Activated CD4-positive, CD25-positive, alpha-beta regulatory T cell treated with anti-CD3 and anti-CD28 coated beads, Interleukin-2, amount 50 U/mL, for 16 hours (primary cell): ENCODE measurements at places on chromosomes 11 and 22.

- no peak for DNase-seq
These were observed 3.8 kb downstream of the COA4 start for GRCh38 chr11:73872749-73873357.

GRCh38 chr22:46390652-46391301 lies 55.3 kb downstream of the TRMU start:
- no peak for DNase-seq

DNA sequence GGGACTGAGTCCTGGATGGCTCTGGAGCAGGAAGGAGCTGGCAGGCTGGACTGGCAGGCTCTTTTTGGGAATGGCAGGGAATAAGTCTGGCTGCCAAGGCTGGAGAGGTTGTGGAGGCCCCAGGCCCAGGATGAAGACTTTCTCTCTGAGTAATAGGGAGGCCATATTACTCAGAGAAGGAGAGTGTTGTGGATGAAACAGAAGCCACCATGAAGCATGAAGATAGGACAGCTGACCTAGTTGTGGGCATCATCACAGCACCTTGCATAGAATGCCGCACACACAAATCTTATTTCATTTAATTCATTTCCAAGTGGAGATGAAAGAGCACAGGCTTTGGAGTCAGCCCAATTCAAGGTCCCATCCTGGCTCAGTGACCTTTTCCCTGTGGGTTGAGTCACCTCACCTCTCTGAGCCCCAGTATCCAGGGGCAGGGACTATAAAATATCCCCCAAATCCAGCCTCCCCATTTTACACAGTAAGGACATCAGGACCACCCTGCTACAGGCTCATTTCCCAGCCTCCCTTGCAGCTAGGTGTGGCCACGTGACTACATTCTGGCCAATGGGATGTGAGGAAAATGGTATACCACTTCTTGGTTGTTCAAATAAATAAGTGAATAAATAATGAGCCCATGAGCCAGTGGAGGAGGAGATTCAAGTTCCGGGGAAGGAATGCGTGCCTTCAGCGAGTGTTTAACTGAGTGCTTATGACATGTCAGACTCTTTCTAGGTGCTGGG lies 9.4 kb downstream of the CYTH4 start:
- no peak for DNase-seq

- DNase-seq, result no peak
These were observed 40.4 kb downstream of the DRG1 start for GRCh38 chr22:31439808-31440207.

DNA sequence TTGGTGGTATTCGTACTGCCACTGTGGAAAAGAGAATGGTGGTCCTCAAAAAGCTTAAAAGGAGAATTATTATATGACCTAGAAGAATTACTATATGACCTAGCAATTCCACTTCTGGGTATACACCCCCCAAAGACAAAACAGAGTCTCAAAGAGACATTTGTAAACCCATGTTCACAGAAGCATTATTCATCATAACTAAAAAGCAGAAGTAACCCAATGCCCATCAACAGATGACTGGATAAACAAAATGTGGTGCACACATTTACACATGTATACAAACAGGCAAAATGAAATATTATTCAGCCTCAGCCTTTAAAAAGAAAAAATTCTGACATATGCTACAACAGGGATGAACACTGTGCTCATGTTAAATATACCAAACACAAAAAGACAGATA lies 89.4 kb downstream of the ARHGAP32 start:
- DNase-seq, result no peak

DNA sequence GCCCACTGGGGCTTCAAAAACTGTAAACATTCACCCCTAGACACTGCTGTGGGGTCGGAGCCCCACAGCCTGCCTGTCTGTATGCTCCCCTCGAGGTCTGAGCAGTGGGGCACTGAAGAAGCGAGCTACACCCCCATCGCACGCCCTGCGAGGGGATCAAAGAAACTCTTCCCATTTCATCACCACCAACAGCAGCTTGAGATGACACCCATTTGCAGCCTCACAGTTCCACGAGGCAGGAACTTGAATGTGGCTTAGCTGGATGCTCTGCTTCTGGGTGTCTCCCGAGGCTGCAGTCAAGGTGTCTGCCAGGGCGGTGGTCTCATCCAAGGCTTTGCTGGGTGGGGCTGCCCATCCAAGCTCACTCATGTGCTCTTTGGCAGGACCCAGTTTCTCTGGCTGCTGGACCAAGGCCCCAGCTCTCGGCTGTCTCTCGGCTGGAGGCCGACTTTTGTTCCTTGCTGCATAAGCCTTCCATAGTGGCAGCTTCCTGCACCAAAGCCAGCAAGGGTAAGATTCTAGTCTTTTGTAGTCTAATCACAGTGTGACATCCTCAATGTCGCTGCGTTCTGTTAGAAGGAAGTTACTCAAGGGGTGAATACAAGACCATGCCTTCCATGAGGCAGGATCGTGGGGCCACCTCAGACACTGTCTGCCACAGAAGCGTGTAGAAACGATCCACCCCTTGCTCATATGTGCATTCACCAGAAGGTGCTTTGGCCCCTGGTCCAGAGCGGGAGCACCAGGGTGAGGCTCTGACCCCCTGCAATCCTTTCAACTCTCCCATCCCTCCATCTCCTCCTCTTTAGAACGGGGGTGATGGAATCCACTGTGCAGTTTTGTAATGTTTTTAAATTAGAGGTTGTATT lies 46.2 kb upstream of the SEPTIN5 start:
- DNase-seq, result no peak

- DNase-seq, result no peak
These were observed 1.7 kb upstream of the GAB2 start for GRCh38 chr11:78419327-78419726.

DNA sequence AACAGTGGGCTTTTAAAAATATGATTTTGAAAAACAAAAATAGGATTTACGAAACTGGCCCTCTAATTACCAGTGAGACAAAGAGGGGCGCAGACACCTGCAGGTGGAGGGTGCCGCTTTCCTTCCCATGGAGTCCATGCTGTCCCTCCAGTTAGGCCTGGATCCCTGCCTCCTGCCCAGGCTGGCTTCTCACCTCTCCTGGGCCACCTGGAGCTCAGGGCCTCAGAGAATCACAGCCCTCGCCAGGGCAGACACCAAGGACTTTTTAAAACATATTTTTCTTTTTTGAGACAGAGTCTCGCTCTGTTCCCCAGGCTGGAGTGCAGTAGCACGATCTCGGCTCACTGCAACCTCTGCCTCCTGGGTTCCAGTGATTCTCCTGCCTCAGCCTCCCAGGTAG lies 1437.2 kb downstream of the TBC1D22A start:
- no peak for DNase-seq

DNA sequence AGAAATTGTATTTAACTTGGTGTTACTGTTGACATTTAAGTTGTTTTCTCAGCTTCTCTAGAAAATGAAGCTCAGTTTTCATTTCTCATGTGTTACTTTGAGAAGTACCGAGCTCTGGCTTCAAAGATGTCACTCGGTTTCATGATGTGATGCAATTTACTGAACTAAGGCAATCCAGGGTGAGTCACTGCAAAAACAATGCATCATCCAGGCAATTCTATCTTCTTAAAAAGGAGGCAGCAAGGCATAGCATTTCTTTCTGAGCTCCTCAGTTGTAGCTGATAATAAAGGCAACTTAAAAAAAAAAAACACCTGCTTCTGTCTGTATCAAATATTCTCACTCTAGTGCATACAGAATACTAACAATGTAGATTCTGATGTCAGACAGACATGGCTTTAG lies 91.1 kb upstream of the KCNA4 start:
- DNase-seq, result no peak

- no peak for DNase-seq
These were observed 39.2 kb downstream of the HEPHL1 start for GRCh38 chr11:94060401-94060800.

GRCh38 chr11:44572884-44573283 lies 7.4 kb downstream of the CD82 start:
- no peak for DNase-seq

DNA sequence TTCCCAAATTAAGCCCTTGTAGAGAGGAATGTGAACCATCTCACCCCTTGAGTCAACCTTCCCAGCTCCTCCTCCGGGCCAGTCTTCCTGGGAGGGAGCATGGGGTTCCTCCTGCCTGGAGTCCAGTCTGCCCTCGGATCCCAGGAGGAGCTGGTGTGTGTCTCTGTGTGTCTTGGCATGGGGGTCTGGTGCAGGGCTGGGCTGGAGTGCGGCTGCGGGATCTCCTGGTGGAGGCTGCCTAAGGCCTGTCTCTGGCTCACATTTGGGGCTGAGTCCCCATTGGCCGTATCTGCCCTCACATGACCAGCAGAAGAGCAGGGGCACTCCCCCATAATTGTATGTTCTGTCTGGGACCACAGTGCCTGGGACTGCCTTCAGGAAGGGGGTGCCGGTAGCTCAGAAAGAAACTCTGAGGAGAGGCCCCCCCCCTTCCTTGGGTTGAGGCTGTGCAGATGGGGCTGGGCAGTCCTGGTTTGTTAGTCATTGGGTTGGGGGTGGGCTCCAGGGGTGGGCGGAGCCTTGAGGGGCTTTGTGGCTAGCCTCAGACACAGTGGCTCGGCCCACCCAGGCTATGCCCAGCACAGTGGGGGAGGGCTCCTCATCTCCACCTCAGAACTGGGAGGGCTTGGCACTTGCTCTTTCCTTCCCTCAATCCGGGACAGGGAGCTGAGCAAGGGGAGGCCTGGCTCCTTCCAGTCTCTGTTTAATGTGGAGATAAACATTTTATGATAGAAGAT lies 2.9 kb downstream of the C1QTNF5 start:
- DNase-seq, result no peak

GRCh38 chr11:86941871-86942599 lies 13.2 kb downstream of the FZD4 start:
- DNase-seq, result no peak

DNA sequence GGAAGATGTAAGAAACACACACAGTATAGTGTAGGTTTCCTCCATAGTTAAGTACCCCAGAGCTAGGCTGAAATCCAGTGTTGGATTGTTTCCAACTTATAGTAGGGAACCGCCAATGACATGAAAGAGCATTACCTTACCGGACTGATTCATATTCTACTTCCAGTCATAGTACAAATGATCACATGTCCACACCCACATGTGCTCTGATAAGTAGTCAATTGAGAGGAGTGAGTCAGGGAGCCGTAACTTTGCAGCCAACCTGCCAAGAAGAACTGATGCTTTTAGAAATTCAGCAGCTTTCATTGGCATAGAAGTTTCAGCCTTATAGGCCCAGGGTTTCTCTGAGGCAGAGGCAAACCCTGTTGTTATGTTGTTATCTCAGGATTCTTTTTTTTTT lies 240.6 kb downstream of the ETS1 start:
- no peak for DNase-seq

- no peak for DNase-seq
These were observed 197.0 kb upstream of the E2F8 start for GRCh38 chr11:19437760-19438159.

DNA sequence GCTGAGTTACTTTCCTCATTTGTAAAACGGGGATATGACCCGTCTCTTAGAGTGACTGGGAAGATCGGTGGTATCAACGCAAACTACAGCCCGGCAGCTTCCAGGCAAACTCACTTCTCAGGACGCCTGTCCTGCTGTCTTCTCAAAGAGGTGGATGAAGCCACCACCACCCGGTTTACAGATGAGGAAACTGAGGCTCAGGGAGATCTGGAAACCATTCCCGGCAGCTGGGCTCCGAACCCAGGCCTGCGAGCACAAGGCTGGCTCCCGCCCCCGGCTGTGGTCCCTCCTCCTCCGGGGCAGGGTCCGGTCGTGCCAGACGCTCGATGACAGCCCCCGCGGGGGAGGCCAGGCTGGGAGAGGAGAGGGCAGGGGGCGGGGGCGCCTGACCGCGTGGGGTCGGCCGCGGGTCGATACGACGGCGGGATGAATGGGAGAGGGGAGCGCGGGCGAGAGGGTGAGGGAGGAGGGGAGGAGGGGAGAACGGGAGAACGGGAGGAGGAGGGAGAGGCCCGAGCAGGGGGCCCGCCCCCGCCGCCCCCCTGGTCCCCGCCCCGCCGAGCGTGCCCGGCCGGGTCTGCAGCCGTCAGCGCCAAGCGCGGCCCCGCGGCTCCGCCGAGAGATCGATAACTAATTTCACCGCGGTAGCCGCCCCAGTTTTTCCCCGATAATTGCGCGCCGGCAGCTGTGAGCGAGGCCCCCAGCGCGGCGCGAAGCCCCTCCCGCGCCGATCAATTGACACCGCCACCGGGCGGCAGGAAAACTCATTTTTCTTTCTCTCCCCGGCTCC lies 14.0 kb downstream of the IGLL1 start:
- no peak for DNase-seq

GRCh38 chr22:46045459-46046298 lies 68.7 kb upstream of the WNT7B start:
- no peak for DNase-seq

DNA sequence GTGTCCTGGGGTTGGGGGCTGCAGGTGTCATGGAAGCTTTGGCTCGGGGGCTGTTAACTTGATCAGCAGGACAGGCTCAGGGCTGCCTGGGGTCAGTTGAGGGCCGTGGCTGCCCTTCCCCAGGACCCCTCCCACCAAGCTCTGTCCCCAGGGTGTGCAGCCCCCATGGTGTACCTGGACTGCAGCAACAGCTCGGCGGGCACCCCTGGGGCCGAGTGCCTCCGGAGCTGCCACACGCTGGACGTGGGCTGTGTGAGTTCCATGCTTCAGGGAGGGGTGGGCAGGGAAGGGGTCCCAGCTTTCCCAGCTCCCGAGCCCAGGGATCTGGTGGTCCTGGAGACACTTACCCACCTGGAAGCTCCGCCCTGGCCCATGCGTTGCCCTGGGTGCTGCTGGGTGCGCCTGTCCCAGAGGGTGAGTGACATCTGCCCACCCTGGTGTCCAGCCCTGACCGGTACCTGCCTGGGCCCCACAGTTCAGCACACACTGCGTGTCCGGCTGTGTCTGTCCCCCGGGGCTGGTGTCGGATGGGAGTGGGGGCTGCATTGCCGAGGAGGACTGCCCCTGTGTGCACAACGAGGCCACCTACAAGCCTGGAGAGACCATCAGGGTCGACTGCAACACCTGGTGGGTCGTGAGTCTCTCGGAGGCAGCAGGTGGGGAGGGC lies 11.3 kb downstream of the MUC5B start:
- no peak for DNase-seq

GRCh38 chr11:14541192-14541947 lies 21.2 kb upstream of the PSMA1 start:
- DNase-seq, result no peak

DNA sequence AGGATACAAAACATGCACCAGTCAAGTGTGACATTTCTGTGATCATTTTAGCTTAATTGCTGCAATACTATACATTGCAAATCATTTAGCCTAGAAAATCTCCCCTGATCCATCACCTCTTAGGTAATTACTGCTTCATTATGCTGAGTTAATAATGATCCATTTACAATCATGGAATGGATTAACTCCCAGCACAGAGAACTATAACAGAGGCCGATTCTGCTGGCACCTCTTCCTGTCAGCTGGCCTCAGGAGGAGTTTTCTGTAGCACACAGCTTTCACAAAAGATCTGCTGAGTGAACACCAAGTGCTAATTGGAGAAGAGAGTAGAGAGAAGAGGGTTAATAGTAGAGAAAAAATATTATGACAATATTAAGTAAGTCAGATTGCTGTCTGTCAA lies 591.8 kb upstream of the KIRREL3 start:
- no peak for DNase-seq
